ENCODE measurements at places on chromosomes 1 and 21. TPM values are rescaled to one million over a fixed set of nuclear protein-coding genes. Genes with fewer than 3 reads are reported as not detected.

The ARHGAP29 gene
- total RNA-seq: 14.8 TPM

DNA sequence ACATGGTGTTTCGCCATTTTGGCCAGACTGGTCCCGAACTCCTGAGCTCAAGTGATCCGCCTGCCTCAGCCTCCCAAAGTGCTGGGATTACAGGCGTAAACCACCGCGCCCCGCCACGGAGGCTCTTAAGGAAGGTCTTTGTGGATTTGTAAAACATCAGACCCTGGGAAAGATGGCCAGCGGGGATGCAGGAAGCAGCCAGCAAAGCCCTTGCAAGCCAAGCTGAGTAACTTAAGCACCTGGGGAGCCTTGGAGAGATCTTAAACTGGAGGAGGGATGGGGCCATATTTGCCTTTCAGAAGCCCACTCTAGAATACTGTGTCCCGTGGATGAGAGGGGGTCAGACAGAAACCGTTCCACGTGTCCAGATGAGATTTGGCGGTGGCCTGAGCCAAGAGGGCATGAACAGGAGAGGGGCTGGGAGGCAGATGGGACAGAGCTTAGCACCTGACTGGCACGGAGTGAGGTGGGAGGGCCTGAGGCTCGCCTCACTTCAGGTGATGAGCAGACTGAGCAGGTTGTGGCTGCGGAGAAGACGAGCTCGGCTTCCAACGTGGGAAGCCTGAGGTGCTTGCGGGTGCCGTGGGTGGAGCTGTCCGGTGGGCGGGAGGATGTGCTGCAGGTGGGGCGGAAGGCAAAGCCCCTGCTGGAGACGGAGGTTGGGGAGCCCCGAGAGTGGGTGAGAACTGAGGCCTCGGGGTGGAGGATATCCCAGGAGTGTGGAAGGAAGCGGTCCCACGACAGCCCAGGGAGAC is 11.7 kb downstream of the C1orf216 start:
- H3K27ac ChIP-seq: no peak overlapping the region
- H3K27me3 ChIP-seq: peaks cover 13% of the 10 kb centered on the region
- peak overlapping the region; percentile 65 for H3K4me3 ChIP-seq

DNA sequence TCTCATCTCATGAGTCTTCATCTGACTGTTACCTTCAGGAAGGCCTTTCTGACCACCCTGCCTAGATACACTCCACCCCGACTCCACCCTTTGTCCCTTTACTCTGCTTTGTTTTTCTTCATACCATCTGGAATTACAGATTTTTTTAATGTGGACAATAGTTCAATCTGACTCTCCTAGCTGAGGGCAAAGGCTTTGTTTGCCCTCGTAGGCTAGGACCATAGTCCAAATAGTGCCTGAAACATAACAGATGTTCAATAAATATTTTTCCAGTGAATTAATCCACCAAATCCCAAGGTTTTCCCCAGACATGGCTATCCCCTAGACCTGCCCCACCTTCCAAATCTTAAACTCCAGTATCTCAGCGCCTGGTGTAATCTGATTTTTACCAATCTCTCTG is 176.5 kb upstream of the GJB5 start:
- no peak overlapping the region for H3K27ac ChIP-seq
- H3K36me3 ChIP-seq: no peaks in the 10 kb centered on the region
- no peaks in the 10 kb centered on the region for H3K27me3 ChIP-seq
- H3K4me1 ChIP-seq: no peaks in the 10 kb centered on the region

DNA sequence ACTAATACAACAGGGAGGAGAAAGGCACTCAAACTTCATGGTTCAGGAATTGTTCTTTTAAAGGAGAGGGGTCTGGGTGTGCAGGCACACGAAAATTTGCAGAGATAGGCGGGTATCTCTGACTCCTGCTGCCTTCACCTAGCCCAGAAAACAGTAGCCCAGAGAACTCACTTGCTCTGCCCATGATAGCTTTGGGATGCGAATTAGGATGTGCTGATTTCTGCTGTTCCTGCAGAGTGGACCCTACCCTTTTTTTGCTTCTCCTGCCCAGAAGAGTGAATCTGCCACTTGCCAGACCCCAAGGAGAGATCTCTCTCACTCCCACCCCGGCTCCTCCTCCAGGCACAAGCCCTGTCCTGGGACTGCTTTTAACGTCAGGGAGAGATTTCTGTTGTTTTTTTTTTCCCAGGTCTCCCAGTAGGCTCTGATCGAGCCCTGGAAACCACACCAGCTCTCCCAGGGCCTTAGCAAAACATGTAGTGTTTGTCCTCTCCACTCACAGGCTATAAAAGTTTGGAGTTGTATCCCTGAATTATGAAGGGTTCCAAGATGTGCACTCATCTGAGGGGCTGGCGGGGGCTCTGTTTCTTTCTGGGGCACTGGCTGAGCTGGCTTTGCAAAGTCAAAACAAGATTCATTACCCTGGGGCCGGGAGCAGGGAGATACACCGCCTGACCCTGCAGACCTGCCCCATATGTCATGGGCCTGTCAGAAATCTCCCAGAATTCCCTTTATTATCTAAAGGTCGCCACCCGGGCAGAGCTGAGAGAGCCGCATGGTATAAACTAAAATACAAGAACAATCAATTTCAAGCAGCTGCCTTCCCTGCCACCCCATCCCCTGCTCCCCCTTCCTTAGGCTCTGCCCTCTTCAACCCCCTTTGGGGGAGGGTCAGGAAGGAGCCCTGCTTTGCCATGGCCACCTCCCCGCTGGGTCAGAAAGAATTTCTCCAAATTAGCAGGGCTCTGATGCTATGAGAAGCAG is 17.9 kb downstream of the PLXNA2 start:
- H3K36me3 ChIP-seq: no peaks in the 10 kb centered on the region
- H3K27me3 ChIP-seq: no peaks in the 10 kb centered on the region
- no peak overlapping the region for H3K4me3 ChIP-seq
- no peak for DNase-seq
- no peak overlapping the region for H3K27ac ChIP-seq
